ENCODE measurements at places on chromosomes 5 and 9.

- DNase-seq, result peak; percentile 66
Measured at GRCh38 chr5:88883836-88884607, 1.0 kb upstream of the MEF2C start.

DNA sequence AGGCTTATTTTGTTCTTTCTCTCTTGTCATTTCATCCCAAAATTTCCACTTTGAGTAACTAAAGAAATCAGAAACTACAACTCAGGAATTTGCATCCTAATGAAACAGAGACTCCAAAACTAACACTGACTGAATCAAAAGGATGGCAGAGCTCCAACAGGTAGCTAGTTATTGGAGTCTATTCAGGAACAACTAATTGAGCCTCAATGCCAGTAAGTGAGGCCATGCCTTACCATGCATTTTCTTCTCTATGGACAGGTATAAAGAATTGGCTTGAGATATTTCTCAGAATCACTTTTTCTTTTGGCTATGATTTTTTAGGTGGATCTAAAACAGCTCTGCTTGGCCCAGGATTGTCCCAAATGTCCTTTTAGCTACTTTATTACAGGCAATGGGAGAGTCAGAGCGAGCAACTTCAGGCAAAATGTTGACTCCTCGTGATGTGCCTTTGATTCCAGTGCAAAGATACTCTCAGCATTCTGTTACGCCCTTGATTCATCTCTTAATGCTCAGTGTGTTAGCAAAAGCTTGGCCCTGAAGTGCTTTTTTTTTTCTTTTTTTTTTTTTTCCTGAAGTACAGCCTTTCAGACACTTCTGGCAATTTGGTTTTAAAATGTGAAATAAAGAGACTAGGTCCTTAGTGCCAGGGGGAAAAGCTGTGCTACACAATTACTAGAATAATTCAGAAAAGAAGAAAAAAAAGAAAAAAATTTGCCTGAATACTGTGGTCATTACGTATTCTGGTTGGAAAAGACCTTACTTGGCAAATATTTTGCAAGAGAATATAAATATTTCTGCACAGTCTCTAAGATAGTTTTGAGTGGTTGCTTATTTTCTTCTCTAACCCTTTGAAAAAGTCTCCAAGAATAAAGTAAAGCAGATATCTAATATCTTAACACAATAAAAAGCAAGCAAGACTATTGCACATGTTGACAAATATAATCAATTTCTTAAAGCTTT is 423.7 kb downstream of the ANXA1 start:
- no peak for DNase-seq

- no peak for DNase-seq
Measured at GRCh38 chr5:81014348-81014747, 54.2 kb downstream of the RASGRF2 start.

DNA sequence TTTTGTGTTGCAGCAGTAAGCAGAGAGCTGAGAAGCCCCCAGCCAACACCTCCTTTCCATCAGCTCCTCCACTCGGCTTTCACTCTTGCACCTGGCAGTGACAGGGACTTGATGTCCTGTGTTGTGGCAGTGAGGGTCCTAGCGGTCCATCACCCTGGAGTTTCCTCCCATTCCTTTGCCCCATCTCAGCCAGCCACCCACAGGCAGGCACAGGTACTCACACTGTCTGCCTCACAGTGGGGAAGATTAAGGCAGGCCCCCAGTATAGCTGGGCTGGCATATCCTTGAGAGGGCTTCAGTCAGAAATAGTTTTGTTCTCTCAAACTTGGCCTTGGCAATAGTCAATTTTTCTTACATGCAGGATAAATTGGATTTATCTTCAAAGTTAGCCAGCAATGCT is 362.7 kb downstream of the GADD45G start:
- no peak for DNase-seq

- DNase-seq, result no peak
Measured at GRCh38 chr5:168874713-168875380, 295.7 kb upstream of the PANK3 start.

- DNase-seq, result no peak
Measured at GRCh38 chr9:3949744-3950143, 350.1 kb downstream of the GLIS3 start.

DNA sequence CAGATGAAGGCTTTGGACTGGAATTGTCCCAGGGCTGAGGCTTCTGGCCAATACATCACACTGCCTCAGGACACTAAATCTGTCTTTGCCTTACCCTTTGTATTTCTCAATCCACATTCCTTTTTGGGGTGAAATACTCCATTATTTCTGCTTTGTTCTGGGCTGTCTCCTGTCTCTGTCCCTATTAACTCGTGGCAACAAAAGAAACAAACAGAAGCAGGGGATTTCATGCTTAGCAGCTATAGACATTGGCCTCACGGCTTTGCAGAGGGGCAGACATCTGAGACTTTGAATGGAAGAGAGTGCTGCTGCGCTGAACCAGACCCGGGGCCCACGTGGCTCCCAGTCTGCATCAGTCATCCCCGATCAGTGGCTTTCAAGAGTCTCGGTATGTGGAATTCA is 129.7 kb downstream of the ARL15 start:
- DNase-seq, result no peak

DNA sequence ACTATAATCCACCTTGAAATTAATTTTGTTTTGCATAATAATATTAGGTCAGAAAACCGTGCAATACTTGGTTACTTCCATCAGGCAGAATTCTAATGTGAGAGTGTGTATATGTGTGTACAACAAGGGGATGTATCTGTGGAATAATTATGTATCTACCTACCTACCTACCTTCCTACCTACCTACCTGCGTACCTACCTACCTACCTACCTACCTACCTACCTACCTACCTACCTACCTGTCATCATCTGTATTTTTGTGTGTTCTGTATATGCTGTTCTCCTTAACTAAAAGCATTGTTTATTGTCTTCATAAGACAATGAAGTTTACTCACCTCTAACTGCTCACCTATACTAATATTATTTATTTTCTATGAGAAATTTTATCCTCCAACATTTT is 52.8 kb downstream of the VCAN start:
- no peak for DNase-seq

GRCh38 chr9:90578126-90578815 is 64.4 kb downstream of the DIRAS2 start:
- no peak for DNase-seq

- no peak for DNase-seq
Measured at GRCh38 chr9:111074395-111074794, 36.1 kb upstream of the LPAR1 start.

GRCh38 chr9:129198319-129199043 is 20.4 kb upstream of the IER5L start:
- no peak for DNase-seq

- no peak for DNase-seq
Measured at GRCh38 chr9:95854386-95855020, 21.0 kb upstream of the ERCC6L2 start.

DNA sequence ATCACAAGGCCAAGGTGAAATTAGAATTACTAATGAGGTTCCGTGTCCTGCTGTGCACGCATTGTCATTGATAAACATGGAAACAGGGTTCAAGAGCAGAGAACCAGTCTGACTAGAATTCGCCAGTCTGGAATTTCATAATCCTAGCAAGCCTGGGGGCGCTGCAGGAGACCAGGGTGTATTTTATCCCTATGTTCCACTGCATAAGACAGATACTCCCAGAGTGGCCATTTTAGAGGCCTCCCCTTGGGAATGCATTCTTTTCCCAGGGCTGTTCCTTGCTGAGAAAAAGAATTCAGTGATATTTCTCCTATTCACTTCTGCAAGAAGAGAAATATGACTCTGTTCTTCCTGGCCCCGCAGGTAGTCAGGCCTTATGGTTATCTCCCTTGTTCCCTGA is 1387.7 kb downstream of the MAT2B start:
- DNase-seq, result peak; percentile 12

- DNase-seq, result no peak
Measured at GRCh38 chr9:2663461-2664173, 42.0 kb downstream of the VLDLR start.

DNA sequence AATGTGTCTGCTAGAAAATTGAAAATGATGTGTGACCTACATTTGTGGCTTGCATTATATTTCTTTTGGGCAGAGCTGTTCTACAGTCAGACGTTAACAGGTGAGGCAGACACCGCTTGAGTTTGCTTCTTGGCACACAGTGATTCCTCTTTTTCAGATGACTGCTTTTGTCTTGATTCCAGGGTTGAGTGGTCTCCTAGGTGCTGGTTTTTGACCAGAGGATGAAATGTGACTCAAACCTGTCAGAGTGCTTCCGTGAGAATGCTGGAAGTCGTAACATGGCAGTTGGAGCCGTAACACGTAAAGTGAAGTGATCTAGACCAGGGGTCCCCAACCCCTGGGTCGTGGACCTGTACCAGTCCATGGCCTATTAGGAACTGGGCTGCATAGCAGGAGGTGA is 28.3 kb upstream of the NDFIP1 start:
- no peak for DNase-seq

DNA sequence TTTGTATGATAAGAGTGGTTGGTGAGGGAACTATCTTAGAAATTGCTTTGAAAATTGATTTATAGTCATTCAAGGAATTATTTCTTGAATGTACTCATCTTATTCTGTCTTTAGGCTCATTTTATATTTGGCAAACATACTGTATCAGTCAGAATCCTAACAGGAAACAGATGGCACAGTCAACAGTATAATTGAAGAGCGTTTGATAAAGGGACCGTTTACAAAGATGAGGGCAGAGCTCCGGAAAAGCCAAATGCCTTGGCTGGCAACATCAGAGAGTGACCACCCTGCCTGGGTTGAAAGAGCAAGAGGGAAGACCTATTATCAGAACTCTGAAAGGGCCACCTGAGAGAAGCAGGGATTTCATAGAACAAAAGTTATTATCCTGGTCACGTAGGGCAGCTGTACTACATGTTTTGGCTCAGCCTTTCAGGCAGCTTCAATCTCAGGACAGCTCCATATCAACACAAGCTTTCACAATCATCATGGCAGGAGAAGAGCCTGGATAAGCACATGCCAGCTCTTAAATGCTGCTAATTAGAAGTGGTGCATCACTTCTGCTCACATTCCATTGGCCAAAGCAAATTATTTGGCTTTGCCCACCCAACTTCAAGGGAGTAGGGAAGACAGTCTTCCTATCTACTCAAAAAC is 47.2 kb upstream of the ARL15 start:
- no peak for DNase-seq

DNA sequence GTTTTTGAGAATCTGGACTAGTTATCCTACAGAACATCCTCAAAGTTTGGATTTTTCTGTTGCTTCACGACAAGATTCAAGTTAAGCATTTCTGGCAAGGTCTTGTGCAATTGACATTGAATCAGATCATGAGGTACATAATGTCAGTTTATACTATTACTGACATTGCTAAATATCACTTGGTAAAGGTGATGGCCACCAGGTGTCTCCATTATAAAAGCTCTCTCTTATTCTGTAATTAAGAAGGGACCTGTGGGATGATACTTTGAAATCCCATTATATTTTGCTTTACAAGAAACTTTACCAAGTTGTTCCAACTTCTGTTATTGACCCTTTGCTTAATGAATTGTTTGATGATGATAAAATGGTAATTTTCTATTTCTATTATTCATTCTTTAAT is 131.0 kb upstream of the ASTN2 start:
- DNase-seq, result no peak

DNA sequence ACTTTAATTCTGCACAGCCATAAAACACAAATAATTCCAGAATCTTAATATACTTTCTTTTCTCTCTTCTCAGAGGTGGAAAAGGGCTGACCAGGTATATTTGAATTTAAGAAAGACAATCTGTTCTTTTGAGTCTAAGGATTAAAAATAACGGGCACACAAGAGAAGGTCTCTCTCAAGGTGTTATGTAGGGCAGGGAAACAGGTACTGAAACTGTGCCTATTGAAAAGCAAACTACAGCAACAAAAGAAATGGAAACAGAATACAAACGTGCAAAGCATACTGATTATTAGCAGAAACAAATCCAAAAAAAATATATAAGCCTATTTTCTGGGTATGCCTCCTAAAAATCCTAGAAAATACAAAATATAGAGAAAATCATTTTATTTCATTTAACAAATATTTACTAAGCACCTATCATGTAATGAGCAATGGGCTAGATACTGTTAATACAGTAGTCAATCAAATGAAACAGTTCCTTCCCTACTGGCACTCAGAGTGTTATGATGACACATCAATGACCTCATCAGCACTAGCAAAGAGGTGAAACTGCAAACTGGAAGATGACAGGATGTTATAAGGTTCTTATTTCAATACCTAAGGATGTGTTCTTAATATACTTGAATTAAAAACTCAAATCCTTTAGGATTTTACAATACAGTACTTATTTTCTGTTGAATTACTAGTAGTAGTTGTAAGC is 87.7 kb downstream of the AUH start:
- no peak for DNase-seq

- DNase-seq, result no peak
Measured at GRCh38 chr9:117178596-117179375, 236.1 kb downstream of the ASTN2 start.

GRCh38 chr5:163569284-163569683 is 63.9 kb downstream of the MAT2B start:
- DNase-seq, result no peak

DNA sequence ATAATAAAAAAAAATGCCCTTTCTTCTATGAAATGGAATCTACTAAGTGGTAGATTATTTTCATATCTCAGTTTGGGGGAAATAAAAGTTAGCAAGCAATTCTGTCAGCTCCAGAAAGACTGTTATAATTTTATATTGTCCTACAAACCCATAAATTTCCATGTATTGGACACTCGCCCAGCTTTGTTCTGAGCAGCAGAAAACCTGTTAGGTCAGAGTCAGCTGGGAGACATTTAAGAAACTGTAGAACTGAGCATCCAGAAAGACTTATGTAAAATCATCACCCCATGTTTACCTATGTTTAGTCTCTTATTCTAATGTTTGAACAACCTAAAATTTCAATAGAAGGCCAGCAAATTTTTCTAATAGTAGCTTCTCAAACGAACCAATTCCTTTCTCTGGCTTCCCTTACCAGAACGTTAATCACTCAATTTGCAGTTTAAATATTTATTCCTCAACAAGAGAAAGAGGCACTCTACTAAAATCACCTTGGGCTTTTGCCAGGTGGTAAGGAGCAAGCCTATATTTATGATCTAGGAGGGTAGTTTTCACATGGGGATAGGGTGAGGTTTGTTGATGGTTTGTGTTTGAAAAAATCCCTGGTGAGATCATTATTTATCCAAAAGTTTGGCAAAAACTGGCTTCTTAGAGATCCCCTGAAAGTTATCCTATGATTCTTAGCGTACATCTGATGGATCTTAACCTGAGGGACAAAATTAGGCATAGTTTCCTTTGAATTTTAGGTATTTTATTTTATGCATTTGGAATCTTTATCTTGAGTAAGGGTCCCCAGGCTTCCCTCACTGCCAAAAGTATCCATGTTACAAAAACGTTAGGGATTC is 34.4 kb downstream of the MACROH2A1 start:
- DNase-seq, result no peak

DNA sequence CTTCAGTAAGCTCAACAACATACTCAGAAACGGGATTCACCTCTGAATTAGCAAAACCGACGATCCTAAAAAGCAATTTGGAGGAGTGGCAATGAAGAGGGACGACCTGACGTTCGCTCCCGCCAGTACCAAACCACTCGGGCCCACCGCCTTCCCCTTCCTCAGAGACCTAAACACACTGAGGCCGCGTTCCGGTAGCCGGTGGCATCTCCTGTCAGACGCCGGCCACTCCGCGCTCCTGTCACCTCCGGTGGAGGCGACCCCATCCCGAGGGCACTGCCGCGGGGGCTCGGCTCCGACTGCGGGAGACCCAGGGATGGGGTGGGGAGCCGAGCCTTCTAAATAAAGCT is 617 bp downstream of the PPP6C start:
- peak; percentile 31 for DNase-seq

- DNase-seq, result no peak
Measured at GRCh38 chr9:36471359-36471758, 71.3 kb upstream of the RNF38 start.

Measured in WTC11 (cell line).